ENCODE measurements at places on chromosomes 11 and 22.

DNA sequence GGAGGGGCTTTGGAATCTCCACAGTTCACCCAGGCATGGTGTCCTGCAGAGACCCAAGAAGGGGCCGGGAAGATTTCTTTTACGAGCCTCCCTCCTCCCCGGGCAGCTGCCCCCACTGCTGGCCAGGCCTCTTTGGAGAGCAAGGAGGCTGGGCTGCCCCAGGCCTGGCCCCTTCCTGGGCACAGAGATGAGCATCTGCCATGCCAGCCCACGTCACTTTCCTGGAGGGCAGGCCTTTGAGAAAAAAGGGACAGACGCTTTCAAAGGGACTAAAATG is 60.5 kb upstream of the FGF3 start:
- DNase-seq = no peak

GRCh38 chr11:1126491-1126926 is 31.2 kb upstream of the MUC5AC start:
- no peak for DNase-seq

DNA sequence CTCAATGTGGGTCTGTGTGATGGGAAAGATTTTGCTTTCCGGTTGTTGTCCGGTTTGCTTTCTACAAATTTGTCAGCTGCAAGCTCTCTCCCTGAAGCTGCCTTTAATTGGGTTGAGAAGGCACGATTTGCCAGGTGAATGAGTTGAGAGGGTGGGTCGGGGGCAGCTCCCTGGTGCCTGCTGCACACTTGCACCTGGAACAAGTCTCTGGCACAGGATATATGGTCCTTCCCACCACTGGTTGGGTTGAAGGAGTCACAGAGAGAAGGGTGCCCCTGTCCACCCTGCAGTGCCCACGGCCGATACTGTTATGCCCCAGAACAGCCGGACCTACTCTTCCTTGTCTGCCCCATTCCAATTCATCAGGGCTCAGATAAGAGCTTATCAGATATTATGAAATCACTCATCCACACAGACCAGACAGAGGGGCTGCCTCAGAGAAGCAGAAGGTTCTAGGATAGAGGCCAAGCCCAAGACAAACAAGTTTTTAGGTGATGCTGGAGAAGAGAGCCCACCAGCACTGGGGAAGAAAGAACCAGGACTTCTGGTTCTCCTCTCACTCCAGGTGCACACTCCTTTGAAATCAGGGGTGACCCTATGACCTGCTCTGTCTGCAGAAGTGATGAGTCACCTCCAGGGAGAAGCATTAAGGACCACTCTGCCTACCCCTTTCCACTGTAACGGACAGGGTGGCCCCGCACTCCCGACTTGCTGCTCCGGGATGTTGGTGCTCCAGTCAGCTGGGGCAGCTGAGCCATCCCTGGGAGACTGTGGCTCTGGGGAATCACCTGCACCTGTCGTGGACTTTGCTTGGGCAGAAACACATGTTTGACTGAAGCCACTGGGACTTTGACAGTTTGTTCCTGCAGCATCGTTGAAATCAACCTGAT is 45.3 kb downstream of the RTL6 start:
- no peak for DNase-seq

DNA sequence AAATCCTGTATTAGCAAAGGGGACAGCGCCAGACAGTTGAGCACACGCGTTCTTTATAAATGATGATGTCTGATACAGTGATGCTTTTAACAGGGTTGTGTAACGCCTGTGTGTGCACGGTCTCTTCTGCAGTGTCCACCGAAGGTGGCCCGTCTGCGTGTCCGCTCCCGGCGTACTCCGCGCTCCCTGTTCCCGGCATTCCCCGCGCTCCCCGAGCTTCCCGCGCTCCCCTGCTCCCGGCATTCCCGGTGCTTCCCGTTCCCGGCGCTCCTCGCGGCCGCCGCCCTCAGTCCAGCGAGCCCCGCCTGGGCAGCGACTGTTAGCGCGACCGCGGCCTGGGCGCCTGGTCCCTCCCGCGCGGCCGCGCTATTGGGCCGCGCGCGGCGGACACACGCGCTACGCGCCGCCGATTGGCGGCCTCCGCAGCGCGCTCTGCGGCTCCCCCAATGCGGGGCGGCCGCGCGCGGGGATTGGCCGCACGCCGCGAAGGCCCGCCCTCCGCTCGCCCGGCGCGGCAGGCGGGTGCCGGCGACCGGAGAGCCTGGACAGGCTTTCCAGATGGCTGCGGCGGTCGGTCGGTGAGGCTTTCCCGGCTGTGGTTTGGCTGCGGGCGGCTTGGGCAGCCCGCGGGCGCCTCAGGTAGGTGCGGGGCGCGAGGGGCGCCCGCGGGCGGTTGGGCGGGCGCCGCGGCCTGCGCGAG is at the start of gene DGCR8:
Gene DGCR8 (plus strand): TSS at position 497 of the 700 bp plus-strand sequence. CDS start 5,723 bp downstream, outside the sequence.
- DNase-seq = no peak

DNA sequence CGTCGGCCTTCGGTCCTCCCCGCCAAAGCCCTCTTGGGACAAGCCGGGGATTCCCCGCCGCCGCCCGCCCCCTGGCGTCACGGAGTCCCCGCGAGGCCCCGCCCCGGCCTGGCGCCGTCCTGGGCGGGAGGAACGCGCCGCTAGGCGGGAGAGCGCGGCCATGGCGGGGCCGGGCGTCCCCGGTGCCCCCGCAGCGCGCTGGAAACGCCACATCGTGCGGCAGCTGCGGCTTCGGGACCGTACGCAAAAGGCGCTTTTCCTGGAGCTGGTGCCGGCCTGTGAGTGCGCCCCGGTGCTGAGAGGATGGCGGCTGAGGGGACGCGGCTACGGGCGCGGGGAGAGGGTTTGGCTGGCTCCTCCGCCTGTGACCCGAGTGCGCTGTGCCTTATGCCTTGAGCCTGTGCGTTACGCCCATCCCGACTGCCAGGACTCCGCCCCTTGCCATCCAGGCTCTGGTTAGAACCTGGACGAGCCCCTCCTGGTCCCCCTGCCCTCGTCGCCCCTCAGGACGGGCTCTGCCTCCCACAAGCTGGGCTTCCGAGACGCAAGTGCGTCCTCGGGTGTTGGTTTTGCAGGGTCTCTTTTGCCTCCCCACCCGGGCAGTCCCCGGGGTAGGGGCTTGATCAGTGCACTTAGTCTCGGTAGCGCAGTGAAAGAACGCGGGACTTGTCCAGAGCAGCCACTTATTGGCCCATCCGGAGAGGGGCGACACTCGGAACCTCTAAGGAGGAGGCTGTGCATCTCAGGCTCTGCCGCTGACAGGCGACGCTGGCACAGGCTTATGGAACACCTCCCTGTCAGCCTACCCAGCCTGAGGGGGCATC is at the start of gene ATG16L2:
Gene ATG16L2 (plus strand): TSS at position 126 of the 824 bp plus-strand sequence. CDS start 35 bp downstream, at position 161.
- DNase-seq = peak; percentile 27

- DNase-seq = no peak
Measured at GRCh38 chr22:23774922-23775436, 2.3 kb downstream of the MMP11 start.

DNA sequence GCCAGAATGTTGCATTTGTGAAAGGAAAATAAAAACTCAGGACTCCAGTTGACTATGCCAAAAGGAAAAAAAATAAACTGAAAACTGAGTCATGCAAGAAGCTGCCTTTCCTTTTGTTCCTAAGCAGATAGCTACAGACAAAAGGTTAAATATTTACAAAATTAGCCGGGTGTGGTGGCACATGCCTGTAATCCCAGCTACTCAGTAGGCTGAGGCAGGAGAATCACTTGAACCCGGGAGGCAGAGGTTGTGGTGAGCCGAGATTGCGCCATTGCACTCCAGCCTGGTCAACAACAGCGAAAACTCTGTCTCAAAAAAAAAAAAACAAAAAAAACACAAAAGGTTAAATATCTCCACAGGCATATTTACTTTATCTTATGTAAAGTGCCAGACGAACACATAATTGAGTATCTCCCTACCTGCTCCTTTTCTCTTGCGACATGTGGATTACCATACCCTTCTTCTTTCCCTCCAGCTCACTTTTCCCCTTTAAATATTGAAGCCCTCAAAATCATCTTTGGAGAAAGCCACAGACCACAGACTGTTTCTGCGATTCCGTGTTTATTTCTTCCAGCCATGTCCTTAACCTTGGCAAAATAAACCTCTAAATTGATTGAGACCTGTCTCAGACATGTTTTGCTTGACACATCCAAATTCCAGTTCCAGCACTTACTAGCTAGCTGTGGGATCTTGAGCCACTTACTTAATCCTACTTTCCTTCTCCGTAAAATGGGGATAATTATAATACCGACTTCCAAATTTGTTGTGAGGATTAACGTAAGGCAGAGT is 2.3 kb upstream of the SMPD1 start:
- DNase-seq = no peak

DNA sequence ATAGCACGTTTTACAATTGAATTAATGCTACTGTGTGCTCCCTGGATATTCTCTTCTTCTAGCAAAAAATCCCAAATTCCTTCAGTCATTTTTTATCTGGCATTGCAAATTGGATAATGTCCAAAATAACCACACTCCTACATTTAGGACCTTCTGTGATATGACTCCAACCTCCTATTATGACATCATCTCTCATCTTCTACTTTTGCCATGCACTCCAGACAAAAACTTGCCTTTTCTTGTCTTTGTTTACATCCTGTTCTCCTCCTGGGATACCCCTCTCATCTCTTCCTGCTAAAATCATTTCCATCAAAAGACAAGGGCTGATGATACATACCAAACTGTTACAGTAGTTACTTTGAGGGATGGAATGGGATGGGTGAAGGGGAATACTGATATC is 20.6 kb upstream of the TMEM218 start:
- no peak for DNase-seq

DNA sequence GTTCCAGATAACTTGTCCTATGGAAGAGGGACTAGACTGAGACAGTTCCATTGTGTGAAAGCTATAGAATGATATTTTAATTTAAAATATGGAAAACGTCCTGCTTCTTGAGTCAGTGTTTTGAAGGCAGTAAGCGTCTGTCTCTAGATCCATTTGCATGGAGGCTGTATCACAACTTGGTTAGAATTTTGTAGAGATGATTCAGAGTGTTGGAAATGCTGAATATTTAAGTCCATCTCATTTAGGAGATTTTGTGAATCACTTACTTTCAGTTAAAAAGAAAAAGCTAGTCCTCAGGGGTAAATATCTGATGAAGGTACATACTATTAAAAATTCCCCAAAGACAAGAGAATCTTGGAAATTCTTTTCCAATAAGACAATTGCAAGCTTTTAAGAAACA is 72.7 kb downstream of the FANCF start:
- DNase-seq = no peak

- no peak for DNase-seq
Measured at GRCh38 chr11:100730266-100730665, 43.2 kb downstream of the ARHGAP42 start.

- DNase-seq = no peak
Measured at GRCh38 chr11:3189886-3190583, 24.9 kb upstream of the OSBPL5 start.

Measured in stimulated activated CD8-positive, alpha-beta memory T cell treated with anti-CD3 and anti-CD28 coated beads, Interleukin-7, amount 100 ng/mL, for 24 hours (primary cell).